ENCODE measurements at places on chromosomes 7 and 10. TPM values are rescaled to one million over a fixed set of nuclear protein-coding genes. Genes with fewer than 3 reads are reported as not detected.
A peak's percentile ranks its signal among the peaks of the same experiment; 100 is the strongest.

DNA sequence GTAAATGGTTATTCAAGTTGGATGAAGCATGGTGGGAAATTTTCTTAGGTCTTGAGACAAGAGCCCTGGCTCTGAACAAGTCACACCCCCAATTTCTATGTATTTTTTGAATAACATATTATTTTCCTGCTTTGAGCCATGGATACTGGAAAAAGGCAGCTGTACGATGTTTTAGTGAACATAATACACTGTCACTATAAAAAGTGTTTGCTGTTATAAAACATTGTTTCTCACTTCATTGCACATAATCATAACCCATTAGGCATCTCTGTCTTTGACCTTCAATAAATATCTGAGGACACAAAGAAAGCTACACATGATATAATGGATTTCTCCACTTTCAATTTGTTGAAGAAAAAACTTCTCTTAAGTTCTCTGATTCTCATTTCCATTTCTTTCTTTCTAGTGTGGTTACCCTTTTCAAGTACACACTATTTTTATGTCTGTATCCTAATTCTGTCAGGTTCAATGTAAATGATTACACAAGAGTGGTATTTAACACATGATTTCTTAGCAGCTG, 283.9 kb upstream of the SP8 start:
- no peak for DNase-seq

DNA sequence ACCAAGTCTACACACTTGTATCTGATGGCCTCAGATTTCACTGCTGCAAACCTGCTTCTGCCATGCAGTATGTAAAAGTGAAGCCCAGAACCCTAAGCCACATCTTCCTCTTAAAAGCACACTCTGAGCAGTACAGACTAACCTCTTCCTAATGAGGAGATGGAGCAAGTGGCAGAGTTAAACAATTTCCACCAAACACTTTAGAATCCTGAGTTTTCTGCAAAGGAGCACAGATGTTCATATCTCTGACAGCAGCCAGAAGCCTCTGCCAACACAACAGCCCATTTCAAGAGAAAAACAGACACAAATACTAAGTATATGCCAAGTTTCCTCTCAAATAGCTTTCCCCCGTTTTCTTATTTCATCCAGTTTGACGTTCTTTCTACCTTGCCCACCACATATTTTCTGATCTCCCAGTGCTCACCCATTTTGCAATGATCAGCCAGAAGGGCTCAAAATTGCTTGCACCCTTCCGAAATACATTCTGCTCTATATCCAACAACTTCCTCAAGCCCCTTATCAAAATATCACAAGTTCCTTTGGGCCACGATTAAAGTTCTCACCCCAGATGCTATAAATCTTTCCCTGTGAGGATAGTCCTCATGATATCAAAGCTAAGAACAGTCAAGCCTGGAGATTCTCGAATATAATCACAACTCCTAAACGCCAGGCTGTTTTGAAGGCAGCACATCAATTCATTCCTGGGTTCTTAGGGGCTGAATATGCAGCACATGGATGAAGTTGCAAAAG, 27.5 kb downstream of the ELMO1 start:
- no peak for DNase-seq

DNA sequence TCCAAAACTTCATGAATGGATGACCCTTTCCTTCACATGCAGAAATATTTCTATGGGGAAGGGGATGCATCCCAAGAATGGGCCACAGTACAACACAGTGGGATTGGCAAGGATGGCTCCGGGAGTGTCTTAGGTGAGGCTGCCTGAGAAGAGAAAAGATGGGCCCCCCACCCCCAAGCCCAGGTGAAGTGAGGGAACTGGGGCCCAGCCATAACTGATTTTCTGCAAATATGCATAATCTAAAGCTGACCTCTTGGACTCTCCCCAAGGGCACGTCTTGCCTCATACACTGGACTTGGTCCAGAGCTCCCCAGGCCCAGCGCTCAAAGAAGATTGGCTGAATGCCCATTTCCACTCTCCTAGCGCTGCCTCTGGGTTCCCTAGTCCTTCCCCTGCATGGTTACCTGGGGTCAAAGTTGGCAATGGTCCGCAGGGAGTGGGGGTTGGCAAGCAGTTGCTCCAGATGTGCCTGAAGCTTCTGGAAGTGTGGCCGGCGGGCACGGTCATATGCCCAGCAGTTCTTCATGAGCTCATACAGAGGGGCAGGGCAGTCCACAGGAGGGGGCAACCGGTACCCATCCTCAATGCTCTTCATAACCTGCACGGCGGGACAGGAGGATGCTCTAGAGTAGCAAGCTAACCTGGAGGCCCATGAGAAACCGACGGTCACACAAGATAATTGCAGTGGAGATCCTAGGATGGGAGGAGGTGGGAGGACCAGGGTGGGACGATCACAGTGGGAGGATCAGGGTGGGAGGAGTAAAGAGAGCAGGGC, 12.3 kb downstream of the ZYX start:
- DNase-seq = no peak

DNA sequence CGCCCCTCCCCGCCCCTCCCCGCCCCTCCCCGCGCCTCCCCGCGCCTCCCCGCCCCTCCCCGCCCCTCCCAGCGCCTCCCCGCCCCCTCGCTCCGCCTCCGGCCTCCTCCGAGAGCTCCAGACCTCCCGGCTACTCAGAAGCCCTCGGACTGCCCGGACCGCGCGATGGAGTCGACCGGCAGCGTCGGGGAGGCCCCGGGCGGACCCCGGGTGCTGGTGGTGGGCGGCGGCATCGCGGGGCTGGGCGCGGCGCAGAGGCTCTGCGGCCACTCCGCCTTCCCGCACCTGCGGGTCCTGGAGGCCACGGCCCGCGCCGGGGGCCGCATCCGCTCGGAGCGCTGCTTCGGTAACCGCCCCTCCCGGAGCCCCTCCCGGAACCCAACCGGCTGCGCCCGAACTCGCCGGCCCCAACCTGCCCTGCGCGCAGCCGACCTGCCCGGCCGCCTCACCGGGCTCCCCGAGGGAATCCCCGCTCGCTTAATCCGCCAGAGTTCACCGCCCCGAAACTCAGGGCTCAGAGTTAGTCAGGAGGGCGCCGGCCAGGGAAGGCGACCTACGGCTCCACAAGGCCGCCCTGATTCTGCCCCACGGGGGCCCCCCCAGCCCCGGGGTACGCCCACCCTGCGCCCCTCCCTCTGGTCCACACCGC, at the start of gene PAOX:
TSS of gene PAOX (plus strand) at position 111 of the 649 bp plus-strand sequence. CDS start at position 166, 55 bp downstream.
- DNase-seq = peak; percentile 79

GRCh38 chr10:43237128-43237527, 29.7 kb downstream of the RASGEF1A start:
- DNase-seq = peak; percentile 7

DNA sequence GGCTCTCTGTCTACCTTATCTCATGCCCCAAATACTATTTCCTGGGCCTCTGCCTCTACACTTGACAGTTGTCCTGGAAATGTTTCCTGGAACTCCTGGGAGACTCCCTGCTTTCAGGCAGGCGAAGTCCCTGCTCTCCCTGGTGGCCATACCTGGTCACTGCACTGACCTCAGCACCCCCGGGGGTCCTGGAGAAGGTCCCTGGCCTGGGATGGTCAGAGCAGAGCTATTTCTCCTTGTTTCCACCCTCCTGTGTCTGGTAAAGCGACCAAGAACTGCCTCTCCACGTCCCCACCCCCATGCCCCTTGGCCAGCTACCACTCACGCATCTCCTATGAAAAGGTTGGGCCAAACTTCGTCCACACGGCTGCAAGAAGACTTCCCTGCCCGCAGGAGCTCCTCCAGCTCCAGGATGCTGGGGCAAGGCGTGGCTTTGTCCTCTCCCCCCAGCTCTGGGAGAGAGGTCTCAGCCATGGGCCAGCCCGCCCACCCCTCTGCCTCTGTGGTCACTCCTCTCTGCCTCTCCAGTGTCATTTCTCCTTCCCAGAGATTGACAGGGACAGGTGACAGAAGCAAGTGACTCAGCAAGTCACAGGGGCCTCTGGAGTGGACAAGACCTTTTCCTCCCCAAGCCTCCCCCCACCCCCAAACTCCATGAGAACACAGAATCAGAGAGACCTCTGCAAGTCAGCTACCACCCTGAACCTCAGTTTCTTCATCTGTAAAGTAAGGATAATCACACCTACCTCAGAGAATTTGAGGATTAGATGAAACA, 2.6 kb upstream of the SAMD8 start:
- peak; percentile 81 for DNase-seq

DNA sequence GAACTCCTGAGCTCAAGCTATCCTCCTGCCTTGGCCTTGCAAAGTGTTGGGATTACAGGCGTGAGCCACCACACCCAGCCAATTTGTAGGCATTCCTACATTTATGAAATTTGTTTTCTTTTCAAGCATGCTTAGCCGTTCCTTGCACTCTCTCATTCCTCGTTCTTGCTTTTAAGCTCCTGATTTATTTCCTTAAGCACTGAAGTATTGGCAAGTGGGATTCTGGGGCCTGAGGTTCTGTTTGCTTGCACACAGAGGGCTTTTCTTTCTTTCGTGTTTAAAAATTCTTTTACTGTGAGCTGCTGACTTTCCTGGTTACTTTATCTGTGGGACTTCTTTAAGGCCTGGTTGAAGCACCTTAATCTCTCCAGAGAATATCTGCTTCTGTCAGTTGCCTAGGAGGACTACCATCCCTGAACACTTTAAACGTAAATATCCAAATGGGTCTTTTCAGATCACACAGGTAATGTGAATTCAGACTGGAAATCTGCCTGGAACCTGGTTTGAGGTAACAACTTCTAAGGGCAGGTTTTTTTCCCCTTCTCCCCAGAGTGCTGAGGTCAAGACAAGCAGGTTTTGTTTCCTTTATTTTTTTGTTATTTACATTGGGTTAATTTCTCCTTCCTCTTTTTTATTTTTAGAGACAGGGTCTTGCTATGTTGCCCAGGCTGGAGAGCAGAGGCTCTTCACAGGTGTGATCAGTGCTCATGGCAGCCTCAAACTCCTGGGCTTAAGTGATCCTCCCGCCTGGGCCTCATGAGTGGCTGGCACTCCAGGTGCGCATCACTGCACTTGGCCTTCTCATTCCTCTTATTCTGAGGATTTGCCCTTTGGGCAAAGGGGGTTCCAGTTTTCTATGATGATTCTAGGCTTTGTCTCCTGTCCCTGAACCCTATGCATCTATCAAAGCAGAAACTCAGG, 102.9 kb downstream of the PFKFB3 start:
- no peak for DNase-seq

DNA sequence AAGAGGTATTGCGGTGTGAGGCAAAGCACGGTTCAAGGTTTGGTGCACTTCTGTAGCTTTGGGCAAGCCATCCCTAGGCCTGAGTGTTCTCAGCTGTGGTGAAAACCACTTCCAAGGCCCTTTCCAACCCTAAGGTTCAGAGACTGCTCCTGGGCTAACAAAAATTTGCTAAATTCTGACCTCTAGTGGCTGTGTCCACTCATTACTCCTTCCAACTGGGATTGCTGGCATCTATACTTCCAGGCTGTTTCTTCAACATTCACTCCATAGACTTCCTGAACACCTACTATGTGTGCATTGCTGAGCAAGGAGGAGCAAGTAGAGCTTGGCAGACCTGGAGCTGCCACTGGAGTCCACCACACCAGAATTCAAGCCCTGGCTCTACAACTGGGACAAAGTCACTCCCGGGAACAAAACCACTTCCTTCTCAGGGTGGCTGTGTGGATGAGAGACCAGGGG, 29.3 kb upstream of the SH3PXD2A start:
- no peak for DNase-seq

- DNase-seq = no peak
These were observed 342.9 kb downstream of the AUTS2 start for GRCh38 chr7:69941077-69941651.

DNA sequence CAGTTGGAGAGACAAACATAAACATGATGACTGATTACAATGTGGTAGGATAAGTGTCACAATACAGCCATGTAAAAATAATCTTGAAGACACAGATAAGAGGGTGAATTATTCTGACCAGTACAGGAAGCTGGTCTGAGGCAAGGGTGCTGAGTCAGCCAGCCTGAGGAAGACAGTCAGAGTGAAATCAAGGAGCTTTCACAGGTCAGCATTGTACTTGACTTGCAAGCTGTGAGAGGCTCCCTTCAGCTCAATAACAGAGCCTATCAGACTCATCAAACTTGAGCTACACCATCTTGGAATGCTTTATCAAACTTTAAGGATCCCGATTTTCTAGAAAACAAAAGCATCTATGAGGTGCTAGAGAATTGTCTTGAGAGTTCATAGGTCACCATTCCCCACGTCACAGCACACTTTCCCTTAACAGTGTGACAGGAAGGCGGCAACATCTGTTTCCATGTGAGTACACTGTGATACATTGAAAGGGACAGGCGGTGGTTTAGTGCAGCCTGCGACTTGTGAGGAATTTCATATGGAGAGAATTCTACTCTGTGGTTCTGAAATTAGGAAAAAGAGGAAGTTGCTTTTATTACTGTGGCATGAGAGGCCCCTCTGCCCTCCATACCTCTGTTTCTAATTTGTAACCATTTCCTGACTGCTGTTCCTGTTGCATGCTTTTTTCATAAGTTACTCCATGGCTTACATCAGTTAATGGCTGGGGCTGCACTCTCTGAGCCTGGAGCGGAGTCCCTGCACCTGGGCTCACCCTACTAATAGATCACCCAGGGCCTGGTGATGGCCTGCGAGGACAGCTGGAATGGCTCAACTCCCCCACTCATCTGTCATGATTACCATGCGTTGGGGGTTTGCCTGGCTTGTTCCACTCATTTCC, 417.1 kb downstream of the SUGCT start:
- peak; percentile 22 for DNase-seq

DNA sequence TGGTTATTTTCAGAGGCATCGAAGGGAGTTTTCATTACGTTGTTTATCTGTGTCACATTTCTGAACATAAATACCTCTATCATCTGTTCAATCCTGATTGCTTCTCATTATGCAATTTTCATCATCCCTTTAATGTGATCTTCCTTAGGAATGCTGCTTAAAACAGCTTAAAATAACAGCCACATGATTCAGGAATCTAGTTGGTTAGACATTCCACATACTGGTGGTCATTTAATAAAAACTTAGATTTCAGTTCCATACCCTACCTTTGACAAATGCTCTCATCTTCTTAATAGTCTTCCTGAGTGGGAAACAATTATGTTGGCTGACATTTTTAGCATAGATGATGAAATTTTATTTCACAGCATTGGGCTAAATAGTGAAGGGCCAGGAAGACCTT, 191.3 kb upstream of the CDCA7L start:
- DNase-seq = no peak

DNA sequence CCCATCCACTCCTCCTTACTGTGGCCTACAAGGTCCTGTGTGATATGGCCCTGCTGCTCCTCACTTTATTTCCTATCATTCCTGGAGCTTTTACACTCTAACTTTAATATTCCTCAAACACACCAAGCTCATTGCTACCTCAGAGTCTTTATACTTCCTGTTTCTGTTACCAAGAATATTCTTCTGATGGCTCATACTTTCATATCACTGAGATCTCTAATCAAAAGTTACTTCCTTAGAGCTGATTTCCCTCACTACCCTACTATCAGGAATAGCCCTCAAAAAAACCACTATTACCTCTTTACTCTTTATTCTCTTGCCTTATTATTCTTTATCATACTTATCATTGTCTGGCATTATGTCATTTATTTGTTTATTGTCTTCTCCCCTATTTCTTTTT, 5.8 kb upstream of the PPP3CB start:
- DNase-seq = no peak

GPC2 gene
- total RNA-seq = 530 TPM

CPEB3 gene
- total RNA-seq = 8.0 TPM

SPDYE2B gene
- not detected for total RNA-seq

C10orf67 gene
- not detected for total RNA-seq

NUTM2A gene
- total RNA-seq = 1.3 TPM

MICALL2 gene
- total RNA-seq = 28.0 TPM

NPSR1 gene
- total RNA-seq = not detected

BEND7 gene
- 3.1 TPM for total RNA-seq

PON3 gene
- not detected for total RNA-seq
